ENCODE measurements at places on chromosomes 13 and 19.

- DNase-seq = no peak
Measured at GRCh38 chr19:50486823-50487515, 10.3 kb upstream of the GARIN5A start.

DNA sequence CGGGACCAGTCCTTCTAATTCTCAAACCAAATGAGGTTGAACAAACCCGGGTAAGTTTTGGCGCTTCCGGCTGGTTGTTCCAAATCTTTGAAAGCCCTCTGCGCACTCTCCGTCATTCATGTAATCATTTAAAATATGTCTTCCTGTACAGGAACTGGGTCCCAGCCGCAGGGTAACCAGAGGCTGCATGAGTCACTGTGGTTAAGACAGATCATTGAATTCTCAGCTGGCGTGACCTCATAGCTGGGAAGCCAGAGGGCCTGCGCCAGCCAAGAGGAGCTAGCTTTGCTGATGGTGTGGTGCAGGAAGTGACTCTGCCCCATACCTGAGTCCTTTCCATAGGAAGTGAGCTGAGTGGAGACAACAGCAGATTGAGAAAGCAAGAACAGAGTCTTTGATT is 135.2 kb downstream of the TSHZ3 start:
- no peak for DNase-seq

GRCh38 chr13:50742353-50742752 is 101.1 kb downstream of the DLEU7 start:
- no peak for DNase-seq

- peak; percentile 49 for DNase-seq
Measured at GRCh38 chr13:107819071-107819470, 396.3 kb downstream of the LIG4 start.

- no peak for DNase-seq
Measured at GRCh38 chr19:31146015-31146414, 203.2 kb downstream of the TSHZ3 start.

DNA sequence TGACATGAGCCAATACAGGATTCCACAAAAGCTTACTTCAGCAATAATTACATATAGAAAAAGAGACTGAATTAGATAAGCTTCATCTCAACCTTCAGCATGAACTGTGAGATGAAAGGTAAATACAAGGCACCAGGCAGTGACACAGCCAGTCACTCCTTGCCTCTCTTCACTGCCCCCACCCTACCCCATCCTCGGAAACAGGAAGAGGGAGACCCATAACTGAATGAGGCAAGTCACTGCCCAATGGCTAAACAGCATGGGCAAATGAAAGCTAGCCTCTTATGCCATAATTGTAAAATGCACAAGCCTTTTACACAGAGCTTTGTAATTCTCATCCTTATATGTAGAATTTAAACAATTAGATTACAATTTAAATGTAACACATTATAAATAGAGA is 1.7 kb downstream of the ZNF160 start:
- DNase-seq = no peak

GRCh38 chr13:33321686-33322542 is 36.4 kb upstream of the STARD13 start:
- no peak for DNase-seq

DNA sequence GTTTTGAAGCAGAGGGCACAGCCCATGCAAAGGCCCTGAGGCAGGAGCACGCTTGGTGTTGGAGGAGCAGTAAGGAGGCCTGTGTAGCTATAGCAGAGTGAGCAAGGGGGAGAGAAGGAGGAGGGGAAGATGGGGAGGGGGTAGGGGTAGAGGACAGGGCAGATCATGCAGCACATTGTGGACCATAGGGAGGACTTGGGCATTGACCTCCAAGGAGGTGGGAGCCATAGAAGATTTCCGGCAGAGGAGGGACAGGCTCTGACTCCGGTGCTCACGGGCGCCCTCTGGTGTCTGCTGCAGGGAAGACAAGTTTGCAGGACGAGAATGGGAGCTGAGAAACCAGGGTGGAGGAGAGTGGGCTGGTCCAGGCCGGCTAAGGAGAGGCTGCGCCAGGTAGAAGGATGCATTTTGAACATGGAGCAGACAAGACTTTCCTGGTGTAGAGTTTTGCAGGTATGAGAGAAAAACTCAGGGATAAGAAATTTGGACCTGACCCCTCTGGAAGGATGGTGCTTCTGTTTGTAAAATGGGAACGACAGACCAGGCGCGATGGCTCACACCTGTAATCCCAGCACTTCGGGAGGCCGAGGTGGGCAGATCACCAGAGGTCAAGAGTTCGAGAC is 13.7 kb upstream of the CREB3L3 start:
- DNase-seq = peak; percentile 43

- DNase-seq = no peak
Measured at GRCh38 chr19:14496834-14497227, 904 bp upstream of the GIPC1 start.

DNA sequence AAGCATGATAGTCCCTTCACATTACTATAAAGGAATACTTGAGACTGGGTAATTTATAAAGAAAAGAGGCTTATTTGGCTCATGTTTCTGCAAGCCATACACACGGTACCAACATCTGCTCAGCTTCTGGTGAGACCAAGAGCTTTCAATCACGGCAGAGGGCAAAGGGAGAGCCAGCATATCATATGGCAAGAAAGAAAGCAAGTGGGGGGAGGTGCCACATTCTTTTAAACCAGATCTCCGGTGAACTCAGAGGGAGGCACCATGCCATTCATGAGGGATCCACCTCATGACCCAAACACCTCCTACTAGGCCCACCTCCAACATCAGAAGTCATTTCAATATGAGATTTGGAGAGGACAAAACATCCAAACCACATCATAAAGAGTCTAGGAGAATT is 20.3 kb downstream of the XPO4 start:
- DNase-seq = no peak

DNA sequence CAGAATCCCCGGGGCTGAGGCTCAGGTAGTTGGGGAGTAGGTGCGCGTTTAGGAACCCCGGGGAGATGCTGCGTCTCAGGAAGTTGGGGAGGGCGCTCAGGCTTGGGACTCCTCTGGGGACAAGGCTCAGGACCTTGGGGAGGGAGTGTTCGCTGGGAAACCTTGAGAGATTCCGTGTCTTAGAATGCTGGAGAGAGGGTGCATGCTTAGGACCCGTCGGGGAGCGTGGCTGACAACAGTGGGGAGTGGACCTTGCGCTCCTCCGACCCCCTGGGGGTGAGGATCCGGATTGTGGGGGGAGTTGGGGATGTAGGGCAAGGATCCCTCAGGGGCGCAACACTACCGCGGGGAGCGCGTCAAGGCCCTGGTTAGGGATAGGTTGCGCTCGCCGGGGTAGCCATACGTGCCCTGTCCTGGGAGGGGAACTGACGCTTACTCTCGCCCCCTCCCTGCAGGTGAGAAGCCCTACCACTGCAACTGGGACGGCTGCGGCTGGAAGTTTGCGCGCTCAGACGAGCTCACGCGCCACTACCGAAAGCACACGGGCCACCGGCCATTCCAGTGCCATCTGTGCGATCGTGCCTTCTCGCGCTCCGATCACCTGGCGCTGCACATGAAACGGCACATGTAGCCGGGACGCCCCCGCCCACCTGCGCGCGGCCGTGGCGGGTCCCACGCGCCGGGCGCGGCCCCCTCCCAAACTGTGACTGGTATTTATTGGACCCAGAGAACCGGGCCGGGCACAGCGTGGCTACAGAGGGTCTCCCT is 2.0 kb downstream of the KLF2 start:
- no peak for DNase-seq

DNA sequence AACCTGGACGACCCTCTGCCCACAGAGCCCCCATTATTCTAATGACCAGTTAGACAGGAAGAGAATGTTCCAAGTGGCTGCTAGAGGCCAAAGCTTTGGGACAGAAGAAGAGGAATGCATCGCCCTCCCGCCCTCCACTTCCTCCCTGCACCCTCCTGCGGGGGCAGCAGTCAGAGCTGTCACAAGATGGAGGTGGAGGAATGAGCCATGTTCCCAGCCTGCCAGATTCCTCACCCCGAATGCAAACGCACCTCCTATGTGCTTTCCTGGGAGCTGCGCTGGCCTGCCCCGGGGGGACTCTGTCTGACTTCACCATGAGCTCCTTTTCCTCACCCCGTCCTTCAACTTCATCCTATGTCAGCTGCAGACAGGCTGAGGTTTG is 1.7 kb downstream of the YJEFN3 start:
- DNase-seq = no peak

GRCh38 chr19:42148266-42148665 is 16.0 kb upstream of the POU2F2 start:
- DNase-seq = no peak

DNA sequence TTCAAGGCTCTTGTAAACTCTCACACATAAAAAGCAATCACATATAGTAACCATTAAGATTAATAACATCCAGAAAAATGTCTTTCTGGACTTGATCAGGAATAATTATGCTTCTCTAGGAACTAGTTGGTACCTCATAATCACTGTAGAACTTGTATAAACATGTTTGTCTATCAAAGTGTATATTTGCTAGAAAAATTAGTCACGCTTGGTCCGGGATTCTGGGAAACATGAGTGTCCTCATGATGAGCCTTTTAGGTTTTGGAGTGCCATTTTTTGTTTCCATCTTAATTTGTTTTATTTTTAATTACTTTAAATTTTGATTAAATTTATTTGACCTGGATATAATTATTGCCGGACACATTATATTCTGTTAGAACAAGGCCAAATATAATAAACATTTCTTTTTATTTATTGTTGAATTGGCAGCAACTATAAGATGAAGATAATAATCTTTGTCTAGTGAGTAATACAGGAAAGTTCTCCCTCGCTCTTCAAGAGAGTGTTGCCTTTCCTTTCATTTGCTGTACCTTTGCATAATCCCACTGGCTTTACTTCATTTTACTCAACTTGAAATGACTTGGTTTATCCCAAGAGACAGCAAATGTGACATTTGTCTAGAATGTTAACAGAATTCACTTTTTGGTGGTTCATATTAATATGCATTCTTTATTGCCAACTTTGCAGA is 207.0 kb downstream of the NALCN start:
- no peak for DNase-seq

GRCh38 chr19:23946569-23946968 is 31.9 kb downstream of the ZNF726 start:
- DNase-seq = no peak

- no peak for DNase-seq
Measured at GRCh38 chr13:99600318-99600717, 99.0 kb downstream of the TM9SF2 start.

DNA sequence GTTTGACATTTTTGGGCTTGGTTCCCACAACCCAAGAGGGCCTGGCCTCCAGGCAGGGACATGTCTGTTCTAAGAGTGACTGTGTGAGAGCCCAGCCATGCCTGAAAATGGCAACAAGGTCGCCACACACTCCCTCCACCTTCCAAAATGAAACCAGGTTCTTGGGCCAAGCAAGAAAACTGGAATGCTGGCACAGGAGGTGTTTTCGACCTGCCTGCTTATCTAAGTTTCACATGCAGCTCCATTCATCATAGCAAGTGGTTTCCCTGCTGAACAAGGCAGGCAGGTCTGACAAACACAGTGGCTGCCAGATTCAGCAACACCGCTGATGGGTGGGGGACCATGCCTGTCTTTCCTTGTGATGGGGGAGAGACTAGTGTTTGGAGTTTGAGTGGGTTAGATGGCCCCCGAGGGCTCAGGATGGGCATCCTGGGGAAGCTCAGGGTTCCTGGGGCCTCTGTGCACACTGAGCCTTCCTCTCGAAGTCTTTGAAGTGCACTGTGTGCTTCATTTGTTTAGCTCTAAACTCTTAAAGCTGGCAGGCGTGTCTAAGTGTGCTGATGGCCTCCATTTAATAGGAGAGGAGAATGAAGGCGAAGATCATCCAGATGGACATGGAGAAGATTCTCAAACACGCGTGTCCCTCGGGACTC is 17.9 kb upstream of the GAS6 start:
- DNase-seq = no peak

- DNase-seq = no peak
Measured at GRCh38 chr13:103194871-103195270, 128.7 kb upstream of the SLC10A2 start.

- no peak for DNase-seq
Measured at GRCh38 chr13:43031881-43032280, 8.5 kb downstream of the DNAJC15 start.

DNA sequence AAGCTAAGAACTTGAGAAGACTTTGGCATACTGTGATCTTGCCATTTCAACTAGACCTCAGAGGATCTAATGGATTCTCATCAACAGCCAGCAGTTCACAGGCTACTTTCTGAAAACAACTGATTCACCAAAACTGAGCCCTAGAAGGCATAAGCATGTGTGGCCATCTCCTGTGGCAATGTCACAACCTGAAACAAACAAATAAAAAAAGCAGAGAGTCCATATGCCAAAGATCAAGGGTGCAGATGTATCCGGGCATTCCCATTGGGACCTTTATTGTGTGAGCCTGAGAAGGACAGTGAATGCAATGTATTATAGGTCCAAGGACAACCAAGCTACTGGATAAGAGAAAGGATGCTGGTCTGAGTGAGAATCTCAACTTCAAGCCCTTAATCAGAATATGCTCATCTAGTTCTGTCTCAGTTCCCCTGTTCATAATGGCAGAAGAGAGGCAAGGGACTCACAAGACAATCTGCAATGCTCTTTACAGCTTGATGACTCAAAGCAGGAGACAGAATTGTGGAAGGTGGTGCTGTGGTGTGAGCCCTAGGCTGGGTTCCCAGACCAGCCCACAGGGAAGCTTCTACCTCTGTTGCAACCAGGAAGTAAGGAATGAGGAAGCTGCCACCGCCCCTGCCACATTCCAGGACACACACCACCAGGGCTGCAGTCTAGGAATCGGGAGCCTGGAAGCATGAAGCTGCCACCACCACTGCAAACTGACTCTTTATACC is 133.7 kb downstream of the RAP2A start:
- DNase-seq = no peak

- DNase-seq = no peak
Measured at GRCh38 chr19:10112895-10113591, 1.6 kb downstream of the P2RY11 start.

Data from NCI-H774 (cell line).